ENCODE measurements at places on chromosomes 4 and X. TPM values are rescaled to one million over a fixed set of nuclear protein-coding genes. Genes with fewer than 3 reads are reported as not detected.

KIT gene
- total RNA-seq: 0.10 TPM

ODAM gene
- total RNA-seq: not detected

PTTG2 gene
- not detected for total RNA-seq

XKRX gene
- 0.48 TPM for total RNA-seq

AKAP17A gene
- 59.4 TPM for total RNA-seq

SMIM31 gene
- not detected for total RNA-seq

HMX1 gene
- not detected for total RNA-seq

TMEM184C gene
- total RNA-seq: 15.5 TPM

SMAD1 gene
- 2.9 TPM for total RNA-seq

FAT4 gene
- not detected for total RNA-seq

ASB12 gene
- total RNA-seq: not detected

RTL9 gene
- not detected for total RNA-seq

ADGRL3 gene
- total RNA-seq: not detected

DNA sequence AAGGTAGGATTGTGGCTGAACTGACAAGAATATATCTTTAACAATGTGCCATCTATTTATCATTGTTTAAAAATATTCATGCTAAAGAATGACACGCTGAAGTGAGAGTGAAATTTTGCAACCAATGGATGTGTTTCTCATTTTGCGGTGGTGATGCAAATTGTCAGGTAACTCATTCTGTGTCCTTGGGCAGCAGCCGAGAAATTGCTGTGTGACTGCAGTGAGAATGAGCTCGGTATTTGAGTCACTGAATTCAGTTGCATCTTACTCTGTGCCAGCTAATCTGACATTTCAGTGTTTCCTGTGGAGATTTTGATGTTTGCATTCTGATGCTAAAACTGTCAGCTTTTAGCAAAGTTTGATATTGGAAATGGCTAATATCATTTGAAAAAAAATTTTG is 28.1 kb downstream of the MCUB start:
- peak; percentile 81 for DNase-seq

- no peak for DNase-seq
These were observed 3.0 kb upstream of the IRF2 start for GRCh38 chr4:184477201-184477999.

DNA sequence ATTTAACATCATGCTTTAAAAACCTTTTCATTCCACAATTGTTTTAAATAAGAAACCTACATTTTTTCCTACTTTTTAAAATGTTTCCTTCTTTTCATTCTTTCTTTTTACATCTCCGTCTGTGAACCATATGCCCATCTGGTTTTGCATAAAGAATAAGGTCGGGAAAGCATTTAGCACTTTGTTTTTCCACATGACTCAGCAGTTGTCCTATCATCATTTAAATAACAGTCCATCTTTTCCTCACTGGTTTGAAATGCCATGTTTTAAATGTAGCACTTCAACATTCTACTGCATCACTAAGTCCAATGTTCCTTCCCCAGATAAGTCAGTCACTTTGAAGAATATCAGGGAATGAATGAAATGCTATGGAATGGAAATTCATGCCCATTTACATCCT is 128.4 kb downstream of the SH3RF1 start:
- no peak for DNase-seq

DNA sequence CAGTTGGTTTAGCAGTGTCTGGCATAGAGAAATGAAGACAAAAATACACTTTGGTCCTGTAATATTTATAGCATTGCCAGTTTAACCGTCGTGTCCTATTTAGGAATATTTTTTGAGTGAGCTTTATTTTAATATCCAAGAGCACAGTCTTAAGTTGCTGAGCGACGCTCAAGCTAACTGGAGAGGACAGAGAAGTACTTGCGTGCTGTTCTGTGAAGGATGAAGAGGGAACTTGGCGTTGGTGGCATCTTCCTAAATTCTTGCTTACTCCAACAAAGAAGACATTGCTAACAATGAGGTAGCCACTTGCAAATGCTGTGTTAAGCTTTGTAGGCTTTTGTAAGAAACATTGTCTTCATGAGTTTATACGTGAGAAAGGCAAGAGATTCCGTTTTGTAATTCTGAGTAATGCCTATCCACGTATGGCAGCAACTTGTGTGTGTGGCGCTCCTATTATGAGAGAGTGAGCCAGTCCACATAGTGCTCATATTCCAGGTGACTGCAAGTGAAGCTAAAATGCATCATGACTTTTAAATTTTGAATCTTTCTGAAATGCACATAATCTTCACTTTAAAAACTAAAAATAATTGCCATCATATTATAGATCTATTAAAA is 50.6 kb downstream of the SYNPO2 start:
- DNase-seq: no peak

DNA sequence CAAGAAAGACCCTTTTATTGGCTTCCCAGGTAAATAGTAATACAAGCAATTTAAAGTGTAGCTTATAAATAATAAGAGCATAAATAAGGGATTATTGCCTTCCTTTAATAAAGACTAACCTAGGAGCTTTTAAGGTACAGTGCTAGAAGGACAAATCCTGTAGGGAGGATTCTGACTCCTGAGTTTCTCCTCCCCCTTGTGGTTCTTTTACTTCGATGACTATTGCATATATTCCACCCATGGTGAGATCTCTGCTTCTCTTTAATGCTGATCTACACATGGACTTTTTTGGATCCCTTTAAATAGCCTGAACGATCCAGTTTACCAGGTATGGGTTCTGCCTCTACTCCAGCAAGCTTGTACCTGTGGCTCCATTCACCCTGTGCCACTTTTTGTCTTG is 2.5 kb downstream of the GALNT7 start:
- no peak for DNase-seq

DNA sequence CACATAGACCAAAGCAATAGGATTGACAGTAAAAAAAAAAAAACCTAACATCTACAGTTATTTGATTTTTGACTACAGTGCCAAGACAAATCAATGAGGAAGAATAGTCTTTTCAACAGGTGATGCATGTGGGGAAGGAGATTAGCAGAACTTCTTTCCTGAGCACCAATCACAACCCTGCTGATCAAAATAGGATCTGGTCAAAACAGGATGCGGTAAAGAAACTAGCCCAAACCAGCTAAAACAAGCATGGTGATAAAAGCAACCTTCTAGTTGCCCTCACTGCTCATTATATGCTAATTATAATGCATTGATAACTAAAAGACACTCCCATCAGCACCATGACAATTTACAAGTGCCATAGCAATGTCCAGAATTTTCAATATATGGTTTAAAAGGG is 667.5 kb downstream of the GRXCR1 start:
- no peak for DNase-seq

- DNase-seq: no peak
These were observed 43.3 kb downstream of the FGFBP1 start for GRCh38 chr4:15894921-15895916.

GRCh38 chr4:79163981-79164490 is 161.8 kb downstream of the NAA11 start:
- no peak for DNase-seq

DNA sequence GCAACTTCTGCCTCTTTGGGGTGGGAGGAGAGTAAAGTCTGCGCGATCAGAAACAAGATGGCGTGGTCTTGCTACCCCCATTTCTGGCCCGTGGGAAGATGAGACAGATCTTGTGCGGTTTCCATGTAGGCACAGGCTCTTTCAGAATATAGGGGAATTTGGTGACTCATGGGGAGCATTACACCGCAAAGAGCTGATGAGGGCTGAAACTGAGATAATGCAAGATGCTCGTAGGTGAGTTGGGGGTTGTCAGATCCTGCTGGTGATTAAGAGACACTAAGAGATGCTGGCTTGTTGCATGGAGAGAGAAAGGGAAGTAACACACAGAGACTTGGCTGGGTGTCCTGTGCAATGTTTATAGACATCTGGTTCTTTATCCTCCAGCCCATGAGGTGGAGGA is 1.5 kb downstream of the EVC start:
- DNase-seq: peak; percentile 58

GRCh38 chr4:112942077-112942476 is 107.4 kb upstream of the ANK2 start:
- DNase-seq: no peak

GRCh38 chrX:149521438-149521837 is 16.3 kb upstream of the IDS start:
- DNase-seq: no peak

DNA sequence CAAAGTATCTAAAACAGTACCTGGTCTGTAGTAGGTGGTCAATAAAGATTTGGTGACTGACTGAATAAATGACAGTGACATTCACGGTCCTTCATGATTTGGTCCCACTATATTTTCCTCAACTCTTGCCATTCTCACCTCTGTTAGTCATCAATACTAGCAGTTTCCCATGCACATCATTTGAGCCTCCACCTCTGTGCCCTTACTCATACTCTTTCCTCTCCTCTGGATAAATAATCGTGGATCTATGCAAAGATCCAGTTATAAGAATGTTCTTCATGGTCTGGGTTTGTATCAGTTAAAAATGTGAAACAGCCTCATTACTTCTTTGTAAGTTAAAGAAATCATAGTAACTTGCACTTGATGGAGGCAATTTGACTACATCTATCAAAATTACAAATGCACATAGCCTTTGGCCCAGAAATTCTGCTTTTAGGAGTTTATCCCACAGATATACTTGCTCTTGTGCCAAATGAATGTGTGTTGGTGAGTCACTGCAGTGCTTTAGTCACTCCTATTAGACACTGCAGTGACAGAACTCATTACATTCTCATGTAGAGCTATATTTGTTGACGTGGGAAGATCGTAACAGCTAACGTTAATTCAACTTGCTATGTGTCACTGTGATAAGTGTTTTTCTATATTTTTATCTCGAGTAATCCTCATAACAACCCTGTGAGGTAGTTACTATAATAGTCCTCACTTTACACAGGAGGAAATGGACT is 121.9 kb upstream of the SMIM10 start:
- DNase-seq: no peak

GRCh38 chr4:25020236-25020635 is 10.5 kb downstream of the LGI2 start:
- DNase-seq: no peak

DNA sequence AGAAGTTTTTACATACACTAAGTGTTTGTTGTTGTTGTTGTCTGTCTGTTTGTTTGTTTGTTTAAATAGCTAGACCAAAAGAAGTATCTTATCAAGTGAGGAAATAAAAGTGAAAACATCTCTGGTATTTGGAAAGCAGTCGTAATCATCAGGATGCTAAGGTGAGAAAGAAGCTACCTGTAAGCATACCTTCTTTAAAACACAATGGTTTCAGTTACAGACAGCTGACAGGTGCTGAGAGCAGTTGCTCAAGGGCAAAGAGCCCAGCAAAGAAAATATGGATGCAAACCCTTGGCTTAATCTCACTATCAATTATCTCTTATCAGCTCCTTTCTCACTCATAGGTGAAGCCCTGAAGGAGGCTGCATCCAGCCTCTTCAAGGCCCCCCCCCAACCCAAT is 42.8 kb upstream of the FBXW7 start:
- DNase-seq: no peak

- DNase-seq: no peak
These were observed 16.4 kb downstream of the BANK1 start for GRCh38 chr4:101806914-101807313.

- DNase-seq: no peak
These were observed 1752.7 kb downstream of the PCDH7 start for GRCh38 chr4:32472918-32473317.

GRCh38 chr4:77097611-77098010 is 21.8 kb upstream of the CCNI start:
- DNase-seq: no peak

DNA sequence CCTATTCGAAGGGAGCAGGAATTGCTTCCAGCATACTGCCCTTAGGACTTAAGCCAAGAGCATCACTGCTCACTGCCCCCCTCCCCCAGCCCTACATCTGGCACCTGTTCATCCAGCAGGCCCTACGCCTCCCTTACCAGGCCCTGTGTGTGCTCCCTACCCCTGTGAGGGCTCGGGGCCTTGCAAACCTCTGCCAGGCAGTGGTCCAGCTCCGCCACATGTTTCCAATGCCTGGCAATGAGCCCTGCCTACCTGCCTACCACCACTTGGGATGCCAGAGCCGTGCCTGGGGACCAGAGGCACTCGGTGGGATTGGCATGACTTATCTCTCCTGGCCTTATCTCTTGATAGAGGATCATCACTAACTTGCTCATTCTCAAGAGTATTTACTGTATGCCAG is 27.5 kb upstream of the MTM1 start:
- no peak for DNase-seq

DNA sequence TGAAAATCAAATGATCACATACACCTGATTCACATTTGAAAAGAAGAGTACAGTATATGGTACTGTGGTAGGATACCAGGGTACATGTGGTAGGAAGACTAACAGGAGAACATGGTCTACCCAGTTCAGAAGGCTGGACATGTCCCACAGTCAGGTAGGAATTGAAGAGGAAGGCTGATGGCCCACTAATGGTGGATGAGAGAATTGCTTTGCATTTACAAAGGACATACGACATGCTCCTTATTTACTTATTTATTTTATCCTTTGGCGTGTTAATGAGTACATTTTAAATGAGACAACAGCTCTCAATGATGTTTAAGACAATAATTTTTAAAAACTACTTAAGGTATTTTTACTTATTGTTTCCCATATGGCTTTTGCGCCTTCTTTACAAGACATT is 106.7 kb upstream of the BMP2K start:
- DNase-seq: no peak

DNA sequence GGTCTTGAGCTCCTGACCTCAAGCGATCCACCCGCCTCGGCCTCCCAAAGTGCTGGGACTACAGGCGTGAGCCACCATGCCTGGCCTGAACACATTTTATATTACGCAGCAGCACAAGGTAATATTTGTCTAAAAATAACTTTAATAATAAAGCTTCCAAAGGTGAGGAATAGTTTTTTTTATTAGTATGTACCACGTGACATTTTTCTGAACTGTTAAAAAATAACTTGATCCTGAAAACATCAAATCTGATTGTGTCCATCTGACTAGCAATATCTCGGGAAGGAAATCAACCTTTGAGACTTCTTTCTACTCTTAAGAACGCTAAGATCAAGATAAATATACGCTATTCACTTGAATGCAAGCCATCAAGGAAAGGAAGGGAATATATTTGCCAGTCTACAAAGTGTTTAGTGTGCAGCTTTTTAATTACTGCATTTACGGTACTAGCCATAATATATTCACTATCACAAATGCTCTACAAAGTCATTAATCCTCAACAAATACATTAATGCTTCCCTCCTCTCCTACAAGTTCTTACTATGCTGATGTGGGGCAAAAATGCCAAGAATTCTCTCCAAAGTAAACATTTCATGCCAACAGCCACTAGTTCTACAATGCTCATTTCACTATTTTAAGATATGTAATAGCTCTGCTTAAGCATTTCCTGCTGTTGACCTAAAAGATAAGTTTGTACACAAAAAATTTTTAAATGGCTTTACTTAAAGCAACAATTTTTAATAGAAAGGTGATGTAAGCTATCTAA is 143.6 kb downstream of the APBB2 start:
- no peak for DNase-seq

- no peak for DNase-seq
These were observed 303.1 kb downstream of the IQCM start for GRCh38 chr4:149512501-149512900.

DNA sequence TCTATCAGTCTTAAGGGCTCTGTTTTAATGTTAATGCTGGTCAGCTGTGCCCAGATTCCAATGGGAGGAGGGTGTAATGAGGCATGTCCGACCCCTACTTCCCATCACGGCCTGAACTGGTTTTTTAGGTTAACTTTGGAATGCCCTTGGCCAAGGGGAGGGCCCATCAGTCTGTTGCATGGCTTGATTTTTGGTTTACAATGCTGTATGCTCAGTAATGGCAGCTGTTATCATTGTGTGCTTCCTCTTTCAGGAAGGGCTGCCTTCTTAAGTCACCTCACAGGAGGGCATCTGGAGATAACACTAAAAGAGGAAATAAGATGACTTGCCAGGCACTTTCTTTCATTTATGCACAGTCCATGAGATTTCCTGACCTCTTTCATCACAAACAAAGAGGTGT is 36.3 kb downstream of the ATXN3L start:
- DNase-seq: no peak

Data from activated CD4-positive, alpha-beta memory T cell treated with anti-CD3 and anti-CD28 coated beads for 36 hours (primary cell).